ENCODE measurements at places on chromosomes 3 and 15.

DNA sequence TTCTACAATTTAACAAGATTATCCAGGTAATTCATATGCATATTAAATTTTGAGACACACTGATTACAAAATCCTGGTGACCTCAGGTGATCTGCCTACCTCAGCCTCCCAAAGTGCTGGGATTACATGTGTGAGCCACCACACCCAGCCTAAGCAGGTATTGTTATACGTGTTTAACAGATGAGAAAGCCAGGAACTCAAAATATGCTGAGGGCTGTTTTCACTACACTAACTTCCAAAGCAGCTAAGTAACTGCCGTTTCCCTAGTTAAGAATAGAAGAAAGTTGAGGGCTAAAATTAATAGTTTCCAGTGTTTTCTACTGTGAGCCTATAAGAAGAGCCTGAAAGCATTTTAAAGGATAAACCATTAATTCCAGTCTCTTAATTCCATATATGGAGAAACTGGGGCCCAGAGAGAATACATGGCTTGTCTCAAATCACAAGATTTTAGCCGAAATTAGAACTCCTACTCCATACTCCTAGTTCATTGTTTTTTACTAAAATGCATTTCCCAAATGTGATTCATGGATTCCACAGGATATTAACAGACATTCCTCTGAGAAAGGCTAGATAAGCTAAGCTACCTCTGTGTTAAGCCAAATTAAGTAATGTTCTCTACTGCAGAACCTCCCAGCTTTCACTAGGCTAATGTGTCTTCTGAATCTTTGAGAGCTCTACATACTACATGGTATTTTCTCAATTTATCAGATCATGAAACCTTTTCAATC, 17.0 kb upstream of the AVEN start:
- DNase-seq = peak; percentile 28

- DNase-seq = no peak
Measured at GRCh38 chr15:77178411-77178810, 107.5 kb upstream of the TSPAN3 start.

- no peak for DNase-seq
Measured at GRCh38 chr3:46564190-46565021, 1.7 kb downstream of the LRRC2 start.

GRCh38 chr3:116340680-116341216, 104.5 kb downstream of the LSAMP start:
- no peak for DNase-seq

DNA sequence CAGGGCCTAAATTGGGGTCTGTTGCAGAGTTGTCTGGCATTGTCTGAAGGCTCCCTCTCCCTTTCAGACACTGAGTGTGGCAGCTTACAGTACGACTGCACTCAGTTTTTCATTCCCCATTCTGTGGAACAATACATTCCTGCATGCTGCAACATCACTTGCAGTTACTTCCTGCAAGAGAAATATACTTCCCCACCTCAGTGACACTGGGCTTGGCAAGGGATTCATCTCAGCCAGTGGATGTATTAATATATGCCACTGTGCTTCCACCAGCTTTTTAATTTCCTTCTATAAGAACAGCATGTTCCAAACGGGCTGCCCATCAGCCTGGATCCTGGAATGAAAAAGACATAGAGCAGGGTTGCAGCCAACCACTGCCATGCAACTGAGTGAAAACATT, 23.1 kb downstream of the B3GALNT1 start:
- no peak for DNase-seq

GRCh38 chr15:73607843-73608242, 25.3 kb downstream of the NPTN start:
- DNase-seq = no peak

DNA sequence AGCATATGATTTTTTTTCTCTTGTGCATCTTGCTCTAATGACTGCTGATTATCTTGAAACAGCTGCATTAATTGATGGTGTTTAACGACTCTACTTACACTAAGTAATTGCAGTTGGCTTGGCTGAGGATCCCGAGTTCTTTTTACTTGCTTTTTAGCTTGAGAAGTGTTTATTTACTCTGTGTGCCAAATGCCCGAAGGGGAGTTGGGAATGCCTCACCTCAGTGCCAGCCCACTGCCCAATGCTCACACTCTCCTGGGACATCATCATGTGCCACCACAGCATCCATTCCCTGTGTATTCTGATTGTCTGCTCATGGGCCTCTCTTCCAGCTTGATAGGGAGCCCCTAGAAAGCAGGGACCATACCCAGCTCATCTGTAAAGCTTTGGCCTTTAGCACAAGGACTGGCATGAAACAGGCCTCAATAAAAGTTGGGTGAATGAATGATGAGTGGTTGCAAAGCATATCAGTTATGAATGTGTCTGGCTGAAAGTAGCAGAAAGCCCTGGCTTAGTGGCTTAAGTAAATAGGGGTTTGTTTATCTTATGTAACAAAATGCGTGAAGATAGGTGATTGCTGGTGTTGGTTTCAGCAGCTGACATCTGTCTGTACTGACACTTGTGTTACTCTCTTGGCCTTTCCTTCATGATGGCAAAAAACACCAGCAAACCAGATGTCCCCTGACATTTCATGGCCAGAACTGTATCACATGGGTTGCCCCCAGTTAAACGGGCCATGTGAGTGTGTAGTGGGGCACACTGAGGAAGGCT, 8.1 kb downstream of the PXYLP1 start:
- no peak for DNase-seq

- DNase-seq = no peak
Measured at GRCh38 chr3:9569054-9569453, 15.4 kb upstream of the LHFPL4 start.

- DNase-seq = no peak
Measured at GRCh38 chr3:32309654-32310242, 71.3 kb downstream of the CMTM8 start.

DNA sequence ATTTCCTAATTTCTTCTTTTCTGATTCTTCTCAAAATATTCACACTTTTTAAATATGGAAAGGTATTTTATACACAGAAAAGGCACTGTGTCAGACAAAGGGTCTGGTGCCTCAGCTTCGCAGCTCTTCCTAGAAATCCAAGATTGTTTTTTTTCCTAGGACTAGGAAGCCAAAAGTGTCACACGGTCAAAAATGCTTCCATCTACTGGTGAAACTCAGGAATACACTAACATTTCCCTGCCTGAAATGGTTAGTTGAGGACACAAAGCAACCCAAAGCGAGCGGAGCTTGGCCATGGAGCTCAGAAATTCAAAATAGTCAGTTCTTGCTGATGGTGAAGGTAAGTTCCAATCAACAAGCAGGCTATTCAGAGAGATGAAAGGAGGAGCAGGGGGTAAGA, 426.5 kb upstream of the RASGRP1 start:
- DNase-seq = peak; percentile 50

GRCh38 chr3:192395506-192395905, 331.8 kb downstream of the FGF12 start:
- DNase-seq = no peak

DNA sequence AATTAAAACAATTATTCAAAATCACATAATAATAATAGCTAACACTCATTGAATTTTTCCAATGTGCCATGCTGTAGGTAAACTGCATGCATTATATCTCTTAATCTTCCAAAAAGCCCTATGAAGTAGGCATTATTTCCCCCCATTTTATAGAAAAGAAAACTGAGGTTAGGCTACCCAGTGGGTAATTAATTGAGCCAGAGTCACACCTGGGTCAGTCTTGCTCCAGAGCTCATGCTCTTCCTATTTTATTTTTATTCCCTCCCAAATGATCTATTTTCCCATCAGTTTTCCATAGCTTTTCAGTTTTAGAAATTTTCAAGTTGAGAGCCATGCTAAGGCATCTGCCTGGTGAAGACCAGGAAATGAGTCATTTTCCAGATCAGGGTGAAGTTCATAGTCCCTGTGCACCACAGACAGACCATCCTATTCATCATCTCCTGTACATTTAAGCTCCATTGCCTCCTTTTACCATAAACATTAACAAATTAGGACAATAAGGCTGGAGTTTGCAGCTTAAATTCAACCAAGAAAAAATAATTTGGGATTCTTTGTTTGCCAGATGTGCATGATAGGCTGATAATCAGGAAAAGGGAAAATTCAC, 417.3 kb downstream of the OTOL1 start:
- DNase-seq = peak; percentile 41

DNA sequence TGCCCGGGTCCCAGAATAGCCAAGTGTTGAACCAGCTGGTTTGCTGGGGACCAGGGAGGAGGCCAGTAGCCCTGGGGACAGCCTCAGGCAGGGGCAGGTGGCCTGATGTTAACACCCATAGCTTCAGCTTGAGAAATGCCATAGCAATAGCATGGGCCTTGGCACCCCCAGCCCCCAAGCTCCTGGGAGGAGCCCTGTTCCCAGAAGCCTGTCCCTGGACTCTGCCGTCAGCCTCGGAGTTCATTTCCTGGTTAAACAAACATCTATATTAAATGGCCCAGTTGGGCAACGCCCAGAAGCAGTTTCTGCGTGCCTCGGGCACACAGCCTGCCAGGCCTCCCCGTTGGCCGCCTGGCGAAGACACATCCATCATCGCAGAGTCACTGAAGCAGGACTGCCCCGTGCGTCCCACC, 58.2 kb downstream of the FGD5 start:
- DNase-seq = peak; percentile 36

- no peak for DNase-seq
Measured at GRCh38 chr3:13022348-13023234, 50.6 kb downstream of the IQSEC1 start.

GRCh38 chr3:10244009-10244408, 4.2 kb upstream of the TATDN2 start:
- DNase-seq = no peak

GRCh38 chr3:32078864-32079263, 27.6 kb upstream of the GPD1L start:
- DNase-seq = no peak

- DNase-seq = no peak
Measured at GRCh38 chr15:63238171-63238570, 39.2 kb upstream of the APH1B start.

GRCh38 chr15:44706946-44707636, 4.0 kb downstream of the PATL2 start:
- DNase-seq = peak; percentile 86

DNA sequence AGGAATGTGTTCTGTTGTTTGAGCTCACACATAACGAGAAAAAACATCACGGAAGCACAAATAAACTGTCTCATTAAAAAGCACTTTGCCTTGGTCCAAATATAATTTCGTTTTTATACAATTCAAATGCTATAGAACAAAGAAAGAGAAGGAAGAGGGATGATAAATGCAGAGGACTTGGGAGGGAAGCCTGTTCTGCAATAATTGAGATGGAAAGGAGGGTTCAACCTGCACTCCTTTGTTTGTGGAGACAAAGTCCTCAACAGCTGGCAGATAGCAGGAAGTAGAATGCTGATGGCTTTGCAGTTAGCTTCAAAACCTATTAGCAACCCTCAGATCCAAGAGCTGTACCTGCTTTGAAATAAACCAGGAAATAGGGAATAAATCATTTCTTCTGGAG, 1010.8 kb downstream of the FHIT start:
- DNase-seq = no peak

DNA sequence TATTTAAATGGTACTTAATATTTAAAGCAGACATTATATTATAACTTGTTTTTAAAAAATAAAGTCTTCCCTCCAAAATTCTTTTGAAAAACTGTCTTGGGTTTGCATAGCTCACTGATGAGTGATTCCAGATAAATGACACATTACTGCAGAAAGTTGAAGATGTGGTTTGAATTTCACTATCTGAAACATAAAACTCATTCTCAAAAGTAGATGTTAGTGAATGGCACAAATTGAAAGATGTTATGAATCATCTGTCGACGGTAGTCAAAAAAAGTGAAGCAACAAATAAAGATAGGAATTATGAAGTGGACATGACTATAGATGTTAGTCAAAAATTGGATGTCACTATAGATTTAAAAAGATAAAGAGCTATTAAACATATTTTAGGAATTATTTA, 280.5 kb downstream of the GAP43 start:
- no peak for DNase-seq

- DNase-seq = no peak
Measured at GRCh38 chr3:197149-197827, 725 bp downstream of the CHL1 start.

DNA sequence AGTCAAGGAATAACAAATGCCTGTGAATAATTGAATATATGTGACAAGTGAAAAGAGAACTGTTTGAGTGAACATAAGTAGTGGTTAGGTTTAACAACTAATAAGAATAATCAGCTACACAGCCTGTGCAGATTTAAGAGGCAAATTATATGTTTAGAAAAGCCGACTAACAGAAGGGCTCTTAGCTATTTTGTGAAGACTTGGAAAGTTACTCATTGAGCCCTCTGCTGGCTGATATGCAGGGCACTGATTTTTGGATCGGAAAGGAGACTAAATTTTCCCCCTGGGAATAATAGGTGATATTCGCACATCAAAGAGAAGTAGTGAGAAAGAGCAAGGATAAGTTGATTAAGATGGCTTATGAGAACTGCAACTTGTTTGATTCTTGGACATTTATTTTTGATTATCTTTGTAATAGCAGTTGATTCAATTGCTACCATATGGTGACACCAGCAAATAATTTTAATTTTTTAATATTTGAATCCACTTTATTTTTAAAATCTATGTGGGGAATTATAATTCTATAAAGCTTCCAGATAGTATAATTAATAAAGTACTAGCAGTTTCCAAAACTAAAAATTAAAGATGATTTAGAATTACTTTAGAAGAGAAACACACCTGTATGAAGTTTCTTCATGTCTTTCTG, 156.2 kb downstream of the NLGN1 start:
- DNase-seq = peak; percentile 46

DNA sequence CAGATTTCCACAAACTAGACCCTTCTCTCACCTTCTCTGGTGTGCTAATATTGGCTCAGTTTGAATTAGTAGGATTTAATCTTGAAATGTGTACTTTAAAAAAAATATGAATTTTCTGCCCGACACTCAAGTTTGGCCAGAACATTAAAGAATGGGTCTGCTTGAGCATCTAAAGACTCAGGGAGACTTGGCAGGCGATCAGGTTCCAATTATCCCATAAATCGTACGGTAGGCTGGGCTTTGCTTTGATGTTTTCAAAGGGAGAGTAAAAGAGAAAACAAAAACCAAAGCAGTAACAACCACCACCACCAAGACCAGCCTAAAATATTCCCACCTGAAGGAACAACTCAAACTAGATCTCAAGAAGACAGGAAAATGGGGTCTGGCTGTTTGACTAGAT, 230.8 kb downstream of the EBLN2 start:
- no peak for DNase-seq
